ENCODE measurements at places on chromosomes 1 and 21. TPM values are rescaled to one million over a fixed set of nuclear protein-coding genes. Genes with fewer than 3 reads are reported as not detected.

TFF2 gene
- not detected for total RNA-seq

IGFN1 gene
- total RNA-seq = not detected

PRMT2 gene
- total RNA-seq = 56.9 TPM

GJB3 gene
- total RNA-seq = 0.31 TPM

SLC35D1 gene
- 2.8 TPM for total RNA-seq

KRTAP21-2 gene
- total RNA-seq = not detected

LAMC1 gene
- 111 TPM for total RNA-seq

RSPO1 gene
- not detected for total RNA-seq

DTL gene
- total RNA-seq = 47.7 TPM

PROK1 gene
- not detected for total RNA-seq

TTC22 gene
- 2.5 TPM for total RNA-seq

DNA sequence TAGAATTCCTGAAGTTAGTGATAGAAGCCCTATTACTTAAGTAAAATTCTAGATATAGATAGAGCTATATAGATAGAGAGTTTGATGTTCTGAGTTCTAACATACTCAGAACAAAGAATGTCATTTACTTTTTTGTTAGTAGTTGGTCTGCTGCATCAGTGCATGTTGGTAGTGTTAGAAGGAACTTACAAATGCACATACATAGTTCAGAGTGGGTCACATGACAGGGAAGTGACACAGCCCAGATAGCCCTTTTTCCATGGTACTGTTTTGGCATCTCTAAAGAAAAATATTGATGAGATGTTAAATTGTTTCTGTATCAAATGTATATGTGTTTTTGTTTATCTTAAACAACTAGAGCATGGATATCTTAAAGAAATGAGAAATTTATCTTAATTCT, 45.7 kb downstream of the DHX9 start:
- H3K4me1 ChIP-seq = no peaks in the 10 kb centered on the region
- DNase-seq = no peak
- no peak overlapping the region for H3K27ac ChIP-seq
- H3K4me3 ChIP-seq = no peak overlapping the region
- H3K36me3 ChIP-seq = peaks cover 71% of the 10 kb centered on the region

- H3K4me3 ChIP-seq = peak overlapping the region; percentile 86
- DNase-seq = no peak
- no peak overlapping the region for H3K27ac ChIP-seq
- H3K4me1 ChIP-seq = peaks cover 19% of the 10 kb centered on the region
Observed at GRCh38 chr1:223843934-223844786, 1.6 kb downstream of the TP53BP2 start.

DNA sequence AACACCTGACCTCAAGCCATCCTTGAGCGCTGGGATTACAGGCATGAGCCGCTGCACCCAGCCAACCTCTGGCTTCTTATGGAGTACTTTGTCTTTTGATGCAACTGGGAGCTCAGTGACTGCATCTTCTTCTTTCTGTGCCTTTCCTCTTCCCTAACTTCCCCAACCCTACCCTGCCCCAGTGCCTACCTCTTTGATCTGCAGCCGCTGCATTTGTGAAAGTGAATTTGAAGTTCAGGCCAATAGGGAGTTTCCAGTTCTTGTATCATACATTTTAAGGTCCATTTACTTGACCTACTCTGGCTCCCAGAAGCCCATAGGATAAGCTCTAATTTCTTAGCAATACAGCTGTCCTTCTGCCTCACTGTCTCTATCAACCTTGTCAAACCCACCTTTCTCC, 52.2 kb downstream of the KCNC4 start:
- H3K4me3 ChIP-seq = no peak overlapping the region
- H3K4me1 ChIP-seq = peaks cover 5% of the 10 kb centered on the region
- no peaks in the 10 kb centered on the region for H3K27me3 ChIP-seq

- peak overlapping the region; percentile 84 for H3K4me3 ChIP-seq
- peak; percentile 84 for DNase-seq
- H3K4me1 ChIP-seq = peaks cover 29% of the 10 kb centered on the region
- H3K36me3 ChIP-seq = no peaks in the 10 kb centered on the region
- H3K27ac ChIP-seq = peak overlapping the region; percentile 96
Observed at GRCh38 chr1:230868736-230869385, 540 bp upstream of the C1orf198 start.

- DNase-seq = no peak
- no peaks in the 10 kb centered on the region for H3K36me3 ChIP-seq
- no peak overlapping the region for H3K4me3 ChIP-seq
- no peak overlapping the region for H3K27ac ChIP-seq
- no peaks in the 10 kb centered on the region for H3K27me3 ChIP-seq
Observed at GRCh38 chr1:64884261-64885040, 81.9 kb downstream of the JAK1 start.

GRCh38 chr21:8991088-8991907, 1530.1 kb upstream of the TPTE start:
- no peak overlapping the region for H3K4me3 ChIP-seq
- DNase-seq = peak; percentile 76
- H3K27me3 ChIP-seq = no peaks in the 10 kb centered on the region
- H3K4me1 ChIP-seq = no peaks in the 10 kb centered on the region
- no peak overlapping the region for H3K27ac ChIP-seq

DNA sequence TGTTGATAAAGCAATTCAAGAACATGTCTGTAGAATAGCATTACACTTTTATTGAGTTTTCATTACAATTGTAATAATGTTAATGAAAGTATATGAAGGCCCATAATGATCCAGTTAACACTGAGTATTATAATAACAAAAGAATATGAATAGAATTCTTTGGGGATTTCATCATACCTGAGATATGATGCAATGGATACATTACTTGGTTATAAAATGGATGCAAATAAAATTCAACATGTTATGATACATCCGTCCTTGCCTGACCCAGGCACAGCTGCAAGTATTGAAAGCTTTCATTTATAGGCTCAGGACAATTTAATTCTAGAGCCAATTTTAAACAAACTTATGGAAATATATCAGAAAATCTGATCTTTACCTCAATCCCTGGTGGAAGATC, 8.2 kb upstream of the KCNA3 start:
- H3K27ac ChIP-seq = no peak overlapping the region
- no peaks in the 10 kb centered on the region for H3K4me1 ChIP-seq
- DNase-seq = no peak
- peaks cover 16% of the 10 kb centered on the region for H3K27me3 ChIP-seq

DNA sequence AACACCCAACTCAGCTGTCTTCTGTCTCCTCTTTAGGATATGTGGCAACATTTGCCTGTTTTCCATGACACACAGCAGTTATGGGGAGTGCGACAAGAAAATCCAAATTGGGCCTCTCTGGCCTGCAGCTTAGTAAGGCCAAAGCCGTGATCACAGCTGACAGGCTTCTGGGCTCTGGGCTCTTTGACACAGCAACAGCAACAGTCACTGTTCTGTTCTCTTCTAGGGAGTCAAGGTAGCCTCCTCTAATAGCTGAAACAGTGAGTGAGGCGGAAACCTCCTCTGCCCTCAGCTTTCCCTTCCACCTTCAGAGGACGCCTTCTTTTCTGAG, 19.0 kb downstream of the CLCA1 start:
- no peak for DNase-seq
- no peak overlapping the region for H3K4me3 ChIP-seq
- H3K36me3 ChIP-seq = no peaks in the 10 kb centered on the region
- H3K4me1 ChIP-seq = 0 out of 2 replicates have a peak, but pooled peaks cover 1% of the 10 kb centered on the region

GRCh38 chr1:100869996-100870395, 24.6 kb downstream of the EXTL2 start:
- H3K27ac ChIP-seq = no peak overlapping the region
- no peaks in the 10 kb centered on the region for H3K27me3 ChIP-seq
- DNase-seq = no peak

DNA sequence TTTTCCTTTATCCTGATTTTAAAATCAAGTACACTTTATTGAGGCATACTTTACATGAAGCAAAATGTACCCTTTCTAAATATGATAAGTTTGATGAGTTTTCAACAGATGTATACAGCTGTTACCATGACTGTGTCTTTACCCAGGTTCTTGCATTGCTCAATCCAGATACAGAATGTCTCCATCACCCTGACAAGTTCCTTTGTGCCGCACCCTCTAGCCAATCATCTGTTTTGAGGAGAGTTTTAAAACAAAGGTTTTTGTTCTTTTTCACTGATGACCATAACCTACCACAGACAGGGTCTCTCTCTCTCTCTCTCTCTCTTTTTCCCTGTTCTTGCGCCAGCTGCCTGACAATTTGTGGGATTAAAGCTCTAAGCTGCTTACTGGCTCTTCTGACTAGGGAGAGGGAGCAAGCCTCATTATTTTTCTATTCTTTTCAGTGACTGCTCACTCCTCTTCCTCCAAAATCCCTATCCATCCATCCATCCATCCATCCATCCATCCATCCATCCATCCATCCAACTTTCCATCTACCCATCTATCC, 1.2 kb upstream of the KCNE1 start:
- no peaks in the 10 kb centered on the region for H3K4me1 ChIP-seq
- no peak for DNase-seq
- H3K4me3 ChIP-seq = no peak overlapping the region

- H3K27ac ChIP-seq = no peak overlapping the region
- no peaks in the 10 kb centered on the region for H3K36me3 ChIP-seq
- no peaks in the 10 kb centered on the region for H3K27me3 ChIP-seq
- peaks cover 9% of the 10 kb centered on the region for H3K4me1 ChIP-seq
- DNase-seq = no peak
Observed at GRCh38 chr1:107833061-107833460, 131.9 kb downstream of the VAV3 start.

- DNase-seq = no peak
- H3K27ac ChIP-seq = no peak overlapping the region
- no peaks in the 10 kb centered on the region for H3K27me3 ChIP-seq
- H3K36me3 ChIP-seq = no peaks in the 10 kb centered on the region
Observed at GRCh38 chr1:180144659-180145357, 9.9 kb upstream of the QSOX1 start.

- H3K4me3 ChIP-seq = no peak overlapping the region
- peaks cover 12% of the 10 kb centered on the region for H3K27me3 ChIP-seq
- no peaks in the 10 kb centered on the region for H3K36me3 ChIP-seq
- peaks cover 12% of the 10 kb centered on the region for H3K4me1 ChIP-seq
- H3K27ac ChIP-seq = no peak overlapping the region
Observed at GRCh38 chr1:41500378-41500777, 15.9 kb upstream of the EDN2 start.

- no peak within 1 kb of the TSS for H3K27ac ChIP-seq
- H3K27me3 ChIP-seq = peaks cover 97% of the 10 kb centered on the region
- H3K4me3 ChIP-seq = peak within 1 kb of the TSS; percentile 69
- no peaks in the 10 kb centered on the region for H3K36me3 ChIP-seq
Observed at GRCh38 chr1:231161667-231162296, at the start of gene TRIM67. Gene TRIM67 (plus strand): TSS chr1:231162058. CDS start chr1:231162970, 912 bp downstream.

GRCh38 chr1:155141749-155142148, 1.4 kb upstream of the DPM3 start:
- no peak overlapping the region for H3K4me3 ChIP-seq
- H3K36me3 ChIP-seq = no peaks in the 10 kb centered on the region
- H3K27me3 ChIP-seq = peaks cover 5% of the 10 kb centered on the region
- no peak overlapping the region for H3K27ac ChIP-seq
- peaks cover 9% of the 10 kb centered on the region for H3K4me1 ChIP-seq
- no peak for DNase-seq

DNA sequence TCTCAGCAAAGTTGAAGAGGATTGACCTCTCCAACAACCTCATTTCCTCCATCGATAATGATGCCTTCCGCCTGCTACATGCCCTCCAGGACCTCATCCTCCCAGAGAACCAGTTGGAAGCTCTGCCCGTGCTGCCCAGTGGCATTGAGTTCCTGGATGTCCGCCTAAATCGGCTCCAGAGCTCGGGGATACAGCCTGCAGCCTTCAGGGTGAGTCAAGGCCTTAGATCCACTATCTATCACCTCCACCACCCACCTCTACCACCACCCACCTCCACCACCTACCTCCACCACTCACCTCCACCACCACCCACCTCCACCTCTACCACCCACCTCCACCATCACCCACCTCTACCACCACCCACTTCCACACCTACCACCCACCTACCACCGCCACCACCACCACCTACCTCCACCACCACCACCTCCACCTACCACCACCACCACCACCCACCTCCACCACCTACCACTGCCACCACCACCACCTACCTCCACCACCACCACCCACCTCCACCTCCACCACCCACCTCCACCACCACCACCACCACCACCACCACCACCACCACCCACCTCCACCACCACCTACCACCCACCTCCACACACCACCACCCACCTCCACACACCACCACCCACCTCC, 5.8 kb downstream of the OPTC start:
- H3K36me3 ChIP-seq = no peaks in the 10 kb centered on the region
- no peak for DNase-seq
- H3K27ac ChIP-seq = no peak overlapping the region
- no peak overlapping the region for H3K4me3 ChIP-seq

GRCh38 chr1:185292237-185292636, 24.8 kb downstream of the IVNS1ABP start:
- H3K27ac ChIP-seq = peak overlapping the region; percentile 79
- no peaks in the 10 kb centered on the region for H3K27me3 ChIP-seq
- no peaks in the 10 kb centered on the region for H3K4me1 ChIP-seq

DNA sequence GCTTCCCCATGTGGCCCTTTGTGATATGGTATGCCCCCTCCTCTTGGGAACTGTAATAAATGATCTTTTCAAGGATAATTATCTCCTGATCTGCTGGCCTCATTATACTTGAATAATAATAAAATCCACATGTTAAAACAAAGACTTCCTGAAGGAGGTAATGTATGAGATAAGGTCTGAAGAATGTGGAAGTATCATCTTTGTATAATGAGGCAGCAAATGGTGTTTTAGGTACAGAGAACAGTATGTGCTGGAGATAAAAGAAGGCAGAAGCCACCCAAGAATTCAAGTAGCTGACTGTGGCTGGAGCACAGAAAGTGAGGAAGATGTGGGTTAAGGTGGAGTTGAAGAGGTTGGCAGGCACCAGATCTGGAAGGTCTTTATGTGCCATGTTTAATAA, 12.8 kb upstream of the COG2 start:
- no peaks in the 10 kb centered on the region for H3K4me1 ChIP-seq
- no peaks in the 10 kb centered on the region for H3K36me3 ChIP-seq

- peaks cover 11% of the 10 kb centered on the region for H3K4me1 ChIP-seq
- H3K27me3 ChIP-seq = no peaks in the 10 kb centered on the region
- no peak overlapping the region for H3K4me3 ChIP-seq
- no peaks in the 10 kb centered on the region for H3K36me3 ChIP-seq
- DNase-seq = no peak
Observed at GRCh38 chr21:42314616-42315295, 453 bp downstream of the TFF3 start.

DNA sequence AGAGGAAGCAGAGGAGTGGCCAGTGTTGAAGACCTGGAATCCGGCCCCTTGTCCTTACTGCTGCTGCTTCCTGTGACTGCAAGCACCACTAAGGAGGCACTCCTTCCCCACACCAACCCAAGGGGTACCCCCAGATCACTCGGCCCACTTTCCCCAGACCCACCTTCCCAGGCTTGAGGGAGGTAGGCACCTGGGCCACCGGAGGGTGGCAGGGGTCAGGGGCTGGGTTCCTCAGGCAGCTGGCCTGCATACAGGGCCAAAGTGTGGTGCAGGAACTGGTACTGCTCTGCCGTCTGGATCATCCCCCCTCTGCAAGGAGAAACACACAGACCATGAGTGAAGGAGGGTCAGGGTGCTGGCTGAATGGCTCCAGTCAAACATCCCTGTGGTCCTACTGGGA, 3.9 kb upstream of the ARL8A start:
- no peaks in the 10 kb centered on the region for H3K36me3 ChIP-seq
- no peak for DNase-seq
- no peak overlapping the region for H3K4me3 ChIP-seq
- no peak overlapping the region for H3K27ac ChIP-seq
